Iris pigment epithelial cell (primary cell): ENCODE measurements at places on chromosomes 13 and 19.

DNA sequence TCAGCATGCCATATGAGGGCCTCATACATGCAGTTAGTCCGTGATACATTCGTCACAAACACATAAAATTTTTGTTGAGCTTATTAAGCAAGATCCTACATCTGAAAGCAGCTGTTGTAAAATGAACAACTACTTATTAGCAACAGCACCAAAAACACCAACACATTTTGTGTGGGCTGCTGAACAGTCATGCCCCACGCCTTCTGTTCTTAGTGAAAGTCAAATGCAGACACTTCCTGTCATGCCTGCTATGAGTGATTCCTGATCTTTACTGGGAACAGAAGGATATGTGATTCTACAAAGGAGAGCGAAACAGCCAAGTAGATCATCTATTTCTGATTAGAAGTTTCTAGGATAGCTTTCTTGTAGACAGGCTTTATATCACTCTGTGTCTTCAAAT is 4.2 kb upstream of the B3GLCT start:
- DNase-seq: no peak

GRCh38 chr13:38590796-38591507 is 95.9 kb upstream of the FREM2 start:
- DNase-seq: no peak

DNA sequence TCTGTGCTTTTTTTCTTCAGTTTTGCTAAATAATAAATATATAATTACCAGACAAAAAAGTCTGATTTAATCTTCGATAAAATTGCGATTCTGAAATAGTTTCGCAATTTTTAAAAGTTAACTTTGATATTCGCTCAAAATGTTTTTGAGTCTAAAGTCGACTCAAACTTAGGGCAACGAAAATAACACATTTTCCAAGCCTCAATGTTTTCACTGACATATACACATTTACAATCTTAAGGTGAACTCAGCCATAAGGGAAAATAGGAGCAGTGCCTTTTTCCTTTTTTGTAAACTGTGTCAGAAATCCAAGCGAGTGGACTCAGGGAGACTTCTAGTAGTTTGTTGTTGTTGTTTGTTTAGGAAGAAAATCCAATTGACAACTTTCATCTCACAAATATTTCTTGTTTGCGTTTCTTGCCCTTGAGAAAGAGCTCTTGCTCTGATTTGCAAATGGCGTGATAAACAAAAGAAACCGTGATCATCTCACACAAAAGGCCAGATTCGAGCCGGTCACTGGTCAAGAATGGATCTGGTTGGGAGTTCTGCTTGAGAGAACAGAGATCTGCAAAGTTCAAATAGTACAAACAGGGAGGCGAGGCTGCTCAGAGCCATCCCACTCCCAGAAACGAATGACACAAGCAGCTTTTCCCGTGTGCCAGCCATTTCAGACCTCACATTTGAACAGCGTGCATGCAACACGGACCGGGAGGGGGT is 2.1 kb downstream of the SOX21 start:
- DNase-seq: no peak

- DNase-seq: no peak
Observed at GRCh38 chr13:20342311-20342710, 110.2 kb upstream of the GJB6 start.

- no peak for DNase-seq
Observed at GRCh38 chr13:40874138-40874779, 84.8 kb downstream of the SLC25A15 start.

- peak; percentile 50 for DNase-seq
Observed at GRCh38 chr19:53945441-53945840, 17.3 kb upstream of the CACNG8 start.

- DNase-seq: no peak
Observed at GRCh38 chr19:2533072-2533425, 57.1 kb downstream of the GADD45B start.

- no peak for DNase-seq
Observed at GRCh38 chr13:111388851-111389500, 68.5 kb downstream of the TEX29 start.

- DNase-seq: no peak
Observed at GRCh38 chr13:114130131-114130836, 2.1 kb downstream of the RASA3 start.
